ENCODE measurements at places on chromosomes 11 and 22.

DNA sequence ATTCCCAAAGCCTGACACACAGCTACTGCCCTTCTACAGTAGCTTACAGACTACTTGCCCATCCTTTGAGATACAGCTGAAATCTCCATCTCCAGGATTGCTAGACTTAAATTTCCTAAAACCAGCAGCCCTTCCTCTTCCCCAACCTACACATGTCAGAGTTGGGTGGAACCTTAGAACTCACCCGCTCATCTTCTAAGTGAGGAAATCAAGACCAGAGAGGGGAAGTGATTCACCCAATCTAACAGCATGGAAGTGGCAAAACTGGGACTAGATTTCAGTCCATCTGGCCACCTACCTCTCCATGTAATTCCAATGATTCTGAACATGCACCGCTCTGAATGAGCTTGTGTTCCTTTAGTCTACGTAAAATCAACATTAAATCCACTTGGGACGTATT is 1.0 kb upstream of the TMEM86A start:
- DNase-seq, result no peak

GRCh38 chr11:75240311-75241035 is at the start of gene TPBGL:
TSS of gene TPBGL (plus strand) at chr11:75240774. CDS start at chr11:75241050, 276 bp downstream.
- DNase-seq, result no peak

DNA sequence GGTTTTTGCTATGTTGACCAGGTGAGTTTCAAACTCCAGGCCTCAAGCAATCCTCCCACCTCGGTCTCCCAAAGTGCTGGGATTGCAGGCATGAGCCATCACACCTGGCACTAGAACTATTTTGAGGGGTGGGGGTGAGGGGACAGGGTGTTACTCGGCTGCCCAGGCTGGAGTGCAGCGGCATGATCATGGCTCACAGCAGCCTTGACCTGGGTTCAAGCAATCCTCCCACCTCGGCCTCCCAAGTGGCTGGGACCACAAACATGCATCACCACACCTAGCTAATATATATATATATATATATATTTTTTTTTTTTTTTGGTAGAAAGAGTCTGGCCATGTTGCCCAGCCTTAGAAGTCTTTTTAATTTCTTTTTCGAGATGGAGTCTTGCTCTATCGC is 17.1 kb upstream of the IFITM3 start:
- DNase-seq, result no peak

- no peak for DNase-seq
Measured at GRCh38 chr22:37906364-37907008, 389 bp downstream of the MICALL1 start.

- DNase-seq, result no peak
Measured at GRCh38 chr11:58178444-58178843, 10.4 kb upstream of the OR9Q2 start.

GRCh38 chr22:38461057-38461413 is 6.0 kb upstream of the KCNJ4 start:
- no peak for DNase-seq

DNA sequence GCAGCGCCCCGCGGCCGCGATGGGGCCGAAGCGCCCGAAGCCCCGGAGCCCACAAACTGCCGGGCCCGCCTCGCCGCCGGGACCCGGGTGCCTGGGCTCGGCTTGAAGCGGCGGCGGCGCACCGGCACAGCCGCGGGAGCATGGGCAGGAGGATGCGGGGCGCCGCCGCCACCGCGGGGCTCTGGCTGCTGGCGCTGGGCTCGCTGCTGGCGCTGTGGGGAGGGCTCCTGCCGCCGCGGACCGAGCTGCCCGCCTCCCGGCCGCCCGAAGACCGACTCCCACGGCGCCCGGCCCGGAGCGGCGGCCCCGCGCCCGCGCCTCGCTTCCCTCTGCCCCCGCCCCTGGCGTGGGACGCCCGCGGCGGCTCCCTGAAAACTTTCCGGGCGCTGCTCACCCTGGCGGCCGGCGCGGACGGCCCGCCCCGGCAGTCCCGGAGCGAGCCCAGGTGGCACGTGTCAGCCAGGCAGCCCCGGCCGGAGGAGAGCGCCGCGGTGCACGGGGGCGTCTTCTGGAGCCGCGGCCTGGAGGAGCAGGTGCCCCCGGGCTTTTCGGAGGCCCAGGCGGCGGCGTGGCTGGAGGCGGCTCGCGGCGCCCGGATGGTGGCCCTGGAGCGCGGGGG is 346 bp downstream of the FJX1 start:
- DNase-seq, result no peak

GRCh38 chr11:61737131-61737530 is 15.3 kb upstream of the MYRF start:
- DNase-seq, result no peak

DNA sequence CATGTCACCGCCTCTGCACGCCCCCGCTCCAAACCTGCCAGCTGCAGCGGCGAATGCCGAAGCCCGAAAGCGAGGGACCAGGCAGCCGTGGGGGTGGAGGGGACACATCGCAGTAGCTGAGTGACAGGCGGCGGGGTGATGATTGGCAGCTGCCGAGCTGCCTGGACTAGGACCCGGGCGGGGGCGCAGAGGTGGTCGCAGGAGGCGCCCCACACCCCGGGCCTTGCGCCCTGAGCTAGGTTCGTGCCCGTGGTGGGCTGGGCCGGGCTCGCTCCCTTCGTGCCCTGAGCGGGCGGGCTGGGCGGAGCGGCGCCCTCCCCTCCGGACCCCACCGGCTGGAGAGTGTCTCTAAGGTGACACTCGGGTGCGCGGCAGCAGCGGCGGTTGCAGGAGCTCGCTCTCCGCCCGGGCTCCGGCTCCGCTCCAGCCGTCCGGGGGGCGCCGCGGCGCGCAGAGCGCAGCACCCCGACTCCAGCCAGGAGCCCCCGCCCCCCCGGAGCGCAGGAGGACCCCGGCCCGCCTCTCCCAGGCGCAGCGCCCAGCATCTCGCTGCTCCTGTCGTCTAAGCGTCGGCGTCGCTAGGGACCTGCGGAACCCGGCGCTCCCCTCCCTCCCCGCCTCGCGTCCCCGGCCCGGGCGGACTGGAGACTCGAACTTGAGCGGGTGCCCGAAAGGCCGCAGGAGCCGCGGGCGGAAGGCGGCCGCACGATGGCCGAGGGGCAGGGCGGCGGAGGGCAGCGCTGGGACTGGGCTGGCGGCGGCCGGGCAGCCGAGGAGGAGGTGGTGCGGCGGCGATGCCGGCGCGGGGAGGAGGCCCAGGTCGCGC is 14.5 kb upstream of the DGKZ start:
- DNase-seq, result no peak

GRCh38 chr22:44080936-44081861 is 57.1 kb downstream of the PARVB start:
- peak; percentile 64 for DNase-seq

- DNase-seq, result no peak
Measured at GRCh38 chr11:110919241-110919922, 207.1 kb upstream of the ARHGAP20 start.

DNA sequence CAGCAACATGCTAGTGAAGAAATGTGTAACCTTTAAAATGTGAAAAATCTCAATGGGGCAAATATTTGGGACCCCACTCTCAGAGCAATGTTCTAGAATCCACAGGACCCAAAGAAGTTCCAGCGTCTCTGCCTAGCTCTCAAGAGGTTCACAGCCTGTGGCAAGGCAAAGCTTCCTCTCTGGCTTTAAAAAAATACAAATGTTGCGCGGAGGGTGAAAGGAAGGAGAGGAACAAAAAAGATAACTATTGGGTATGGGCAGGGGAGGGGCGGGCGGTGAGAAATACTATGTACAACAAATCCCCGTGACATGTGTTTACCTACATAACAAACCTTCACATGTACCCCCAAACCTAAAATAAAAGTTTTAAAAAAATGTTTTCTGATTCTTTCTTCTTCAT is 53.6 kb downstream of the PITPNB start:
- no peak for DNase-seq

GRCh38 chr11:86781546-86781945 is 18.8 kb upstream of the PRSS23 start:
- DNase-seq, result no peak

All from stimulated activated CD8-positive, alpha-beta memory T cell treated with anti-CD3 and anti-CD28 coated beads, Interleukin-4, amount 100 ng/mL, for 24 hours (primary cell).